ENCODE measurements at places on chromosomes 11 and 22. TPM values are rescaled to one million over a fixed set of nuclear protein-coding genes. Genes with fewer than 3 reads are reported as not detected.

- ATAC-seq = no peak
Measured at GRCh38 chr11:4830346-4830745, 9.2 kb downstream of the OR51F2 start.

- ATAC-seq = no peak
Measured at GRCh38 chr11:130817330-130817944, 98.8 kb downstream of the SNX19 start.

- ATAC-seq = no peak
Measured at GRCh38 chr22:27839057-27839660, 37.6 kb upstream of the MN1 start.

The SCGB2A2 gene
- total RNA-seq = not detected

DNA sequence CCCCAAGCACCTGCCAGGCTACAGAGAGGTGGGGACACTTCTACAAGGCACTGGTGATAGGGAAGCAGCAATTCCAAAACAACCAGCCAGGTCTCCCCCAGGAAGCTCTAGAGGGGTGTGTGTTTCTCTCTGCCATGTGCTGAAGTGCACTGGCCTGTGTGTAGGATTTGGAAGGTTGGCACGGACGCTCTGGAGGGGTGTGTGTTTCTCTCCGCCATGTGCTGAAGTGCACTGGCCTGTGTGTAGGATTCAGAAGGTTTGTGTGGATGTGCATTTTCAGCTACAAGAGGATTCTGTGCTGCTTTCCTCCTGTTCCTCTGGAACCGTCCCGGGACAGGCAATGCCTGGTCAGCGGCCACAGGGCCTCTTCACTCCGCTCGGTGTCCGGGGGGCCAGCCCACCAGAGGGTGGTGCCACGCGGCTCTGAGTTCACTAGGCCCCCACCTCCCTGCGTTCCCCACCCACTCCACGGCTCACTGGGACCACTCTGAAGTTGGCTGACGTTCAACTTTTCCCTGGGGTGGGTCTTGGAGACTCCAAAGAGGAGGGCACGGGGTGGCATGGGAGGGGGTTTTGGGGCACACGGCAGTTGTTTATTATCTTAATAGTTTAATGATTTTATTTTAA is 552.8 kb downstream of the BRD1 start:
- ATAC-seq = no peak

GRCh38 chr22:37601203-37601539 is 7.5 kb upstream of the GGA1 start:
- ATAC-seq = no peak

- no peak for ATAC-seq
Measured at GRCh38 chr11:70020336-70021214, 57.5 kb upstream of the ANO1 start.

DNA sequence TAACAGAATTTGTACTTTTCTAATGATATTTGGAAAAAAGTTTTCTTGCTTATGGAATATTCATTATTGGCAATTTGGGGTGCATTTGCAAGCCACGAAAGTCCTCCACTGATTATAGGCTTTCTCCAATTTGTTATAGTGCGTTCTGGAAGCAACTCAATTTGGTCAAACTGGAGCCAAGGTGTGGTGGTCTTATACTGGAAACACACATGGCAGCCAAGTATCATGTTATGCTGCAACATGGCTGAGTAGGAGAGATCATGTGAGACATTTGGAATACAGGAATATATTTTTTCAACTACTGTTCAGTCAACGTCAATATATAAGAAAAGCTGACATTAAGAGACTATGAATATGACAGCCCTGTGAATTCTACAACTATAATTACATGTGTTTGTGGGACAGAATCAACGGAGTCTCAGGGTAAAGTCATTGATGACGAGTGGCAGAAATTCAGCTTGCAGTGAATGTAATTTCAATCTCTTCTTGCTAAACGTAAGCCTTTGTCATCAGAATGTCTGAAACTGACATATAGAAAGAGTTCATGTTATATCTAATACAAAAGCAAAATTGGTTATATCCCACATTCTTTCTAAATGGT is 83.8 kb upstream of the FIBIN start:
- no peak for ATAC-seq

DNA sequence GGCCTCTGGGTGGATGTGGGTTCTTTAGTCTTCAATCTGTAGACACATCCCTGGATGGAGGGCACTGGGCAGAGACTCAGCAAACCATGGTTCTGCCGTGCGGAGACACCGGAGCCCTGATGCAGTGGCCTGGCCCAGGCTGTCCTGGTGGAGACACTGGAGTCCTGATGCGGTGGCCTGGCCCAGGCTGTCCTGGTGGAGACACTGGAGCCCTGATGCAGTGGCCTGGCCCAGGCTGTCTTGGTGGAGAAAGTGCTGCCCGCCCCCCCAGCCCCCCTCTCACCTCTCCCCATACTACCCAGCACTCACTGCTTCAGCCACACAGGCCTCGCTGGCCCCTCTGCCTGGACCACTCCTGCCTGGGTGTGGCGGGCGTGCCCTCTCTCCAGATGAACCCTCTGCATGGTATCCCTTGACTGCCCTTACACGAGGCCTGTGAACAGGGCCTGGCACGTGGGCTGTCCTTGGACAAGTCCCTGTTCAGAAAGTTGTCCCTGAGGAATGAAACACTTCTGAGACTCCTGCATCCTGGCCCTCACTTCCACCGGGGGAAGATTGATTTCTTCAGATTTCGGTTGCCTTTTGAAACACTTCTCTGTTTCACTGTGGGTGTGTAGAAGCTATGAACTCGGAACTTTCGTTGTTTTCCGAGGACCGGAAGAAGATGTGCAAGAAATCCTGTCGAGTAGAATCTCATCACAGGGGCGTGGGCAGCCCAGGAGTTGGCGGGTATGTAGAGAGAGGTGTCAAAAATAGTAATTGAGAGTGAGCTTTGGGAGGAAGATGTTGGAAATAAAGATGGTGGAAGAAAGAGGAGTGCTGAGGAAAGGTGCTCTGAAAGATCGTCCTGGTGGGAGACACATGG is 26.2 kb downstream of the IGHMBP2 start:
- ATAC-seq = no peak

DNA sequence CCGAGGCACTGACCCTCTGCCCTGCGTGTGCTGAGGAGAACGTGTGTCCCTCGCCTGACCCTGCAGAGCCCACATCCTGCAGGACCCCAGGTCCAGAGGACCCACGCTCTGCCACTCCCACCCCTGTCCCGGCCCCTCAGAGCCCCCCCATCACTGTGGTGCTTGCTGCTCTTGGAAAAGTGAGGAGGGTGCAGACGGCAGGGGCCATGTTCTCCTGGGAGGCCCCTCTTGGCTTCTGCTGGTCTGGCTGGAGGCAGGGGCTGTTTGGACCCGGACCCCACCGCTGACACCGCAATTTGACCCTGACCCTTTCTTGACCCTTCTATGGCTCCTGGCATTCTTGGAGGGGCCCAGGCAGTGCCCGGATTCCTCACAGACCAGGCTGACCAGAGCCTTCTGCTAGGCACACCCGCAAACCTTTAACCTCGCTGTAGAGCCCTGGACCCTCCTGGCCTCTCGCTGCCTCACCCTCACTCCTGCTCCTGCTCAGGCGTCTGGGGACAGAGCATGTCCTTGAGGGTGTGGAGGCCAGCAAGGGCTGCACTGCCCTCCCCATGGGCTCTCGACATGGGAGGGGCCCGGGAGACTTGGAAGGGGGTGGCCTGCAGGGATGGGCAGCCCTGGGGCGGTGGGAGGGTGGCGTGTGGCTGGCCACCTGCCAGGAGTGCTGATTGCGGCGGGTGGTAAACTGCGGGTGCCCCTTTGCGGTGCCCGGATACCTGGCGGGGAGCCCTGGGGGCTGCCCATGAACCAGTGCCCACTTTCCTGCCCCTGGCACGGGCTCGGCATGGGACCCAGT is 37.0 kb upstream of the MUC5AC start:
- ATAC-seq = no peak

The FAM180B gene
- total RNA-seq = not detected

The KCTD14 gene
- total RNA-seq = 0.21 TPM

- no peak for ATAC-seq
Measured at GRCh38 chr11:70882716-70883085, 369.7 kb downstream of the SHANK2 start.
